ENCODE measurements at places on chromosomes 16 and 17. TPM values are rescaled to one million over a fixed set of nuclear protein-coding genes. Genes with fewer than 3 reads are reported as not detected.

DNA sequence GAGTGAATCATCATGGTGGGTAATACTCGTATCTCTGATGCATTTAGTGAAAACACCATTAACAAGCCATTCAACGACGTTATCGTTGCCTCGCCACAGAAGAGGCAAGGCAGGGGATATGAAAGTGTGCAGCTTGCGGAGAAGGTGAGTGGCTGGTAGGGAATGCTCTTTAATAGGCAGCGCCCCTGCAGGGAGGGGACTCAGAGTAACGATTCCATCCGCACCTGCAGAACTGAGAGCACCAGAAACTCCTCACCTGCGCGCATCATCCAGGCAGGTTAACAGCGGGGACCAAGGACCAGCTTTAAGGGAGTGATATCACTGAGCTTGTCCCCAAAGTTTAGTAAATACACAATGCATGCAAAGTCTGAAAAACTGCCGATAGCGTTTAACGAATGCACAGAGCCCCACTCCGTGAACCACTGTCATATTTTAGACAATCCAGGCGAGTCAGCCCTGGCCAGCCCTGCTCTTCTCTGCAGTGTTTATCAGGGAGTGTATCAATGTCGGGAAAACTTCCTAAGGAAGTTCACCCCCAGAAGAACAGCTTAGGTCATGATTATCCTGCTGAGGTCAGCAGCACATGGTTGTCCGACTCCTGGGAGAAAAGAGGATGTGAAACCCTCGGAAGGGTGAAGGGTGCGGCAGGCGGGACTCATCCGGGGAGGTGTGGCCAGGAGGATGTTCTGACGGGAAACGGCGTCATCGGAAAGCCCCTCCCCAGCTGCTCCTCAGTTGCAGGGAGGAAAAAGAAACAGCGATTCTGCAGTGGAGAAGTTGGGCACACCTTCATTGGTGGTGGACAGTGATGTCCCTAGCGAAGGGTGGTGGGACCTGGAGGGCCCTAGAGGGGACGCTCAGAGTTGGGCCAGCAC, 68.5 kb upstream of the DNAH17 start:
- peak; percentile 10 for DNase-seq

GRCh38 chr16:85209526-85210121, 97.4 kb upstream of the CIBAR2 start:
- DNase-seq, result no peak

DNA sequence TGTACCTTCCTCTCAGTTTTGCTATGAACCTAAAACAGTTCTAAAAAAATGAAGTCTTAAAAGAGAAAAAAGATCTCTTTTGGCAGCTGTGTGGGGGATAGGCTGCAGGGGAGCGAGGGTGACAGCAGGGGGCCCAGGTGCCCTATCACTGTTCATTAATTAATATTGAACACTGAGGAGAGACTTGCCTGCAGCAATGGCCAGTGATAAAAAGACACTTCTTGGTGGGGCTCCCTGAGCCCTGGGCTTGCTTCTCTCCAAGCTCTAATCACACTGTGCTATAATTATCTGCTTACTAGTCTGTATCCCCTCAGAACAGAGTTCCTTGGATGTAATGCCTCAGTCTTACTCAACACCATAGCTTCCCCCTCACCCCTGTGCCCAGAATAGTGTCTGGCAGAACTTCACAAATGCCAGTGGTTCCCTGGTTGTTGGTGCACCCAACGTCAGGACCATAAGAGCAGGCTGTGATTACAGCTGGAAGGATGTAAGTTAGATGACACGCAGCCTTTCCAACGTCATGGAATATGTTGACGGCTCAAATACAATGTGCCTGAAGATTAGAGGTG, 52.0 kb upstream of the IRX6 start:
- no peak for DNase-seq

DNA sequence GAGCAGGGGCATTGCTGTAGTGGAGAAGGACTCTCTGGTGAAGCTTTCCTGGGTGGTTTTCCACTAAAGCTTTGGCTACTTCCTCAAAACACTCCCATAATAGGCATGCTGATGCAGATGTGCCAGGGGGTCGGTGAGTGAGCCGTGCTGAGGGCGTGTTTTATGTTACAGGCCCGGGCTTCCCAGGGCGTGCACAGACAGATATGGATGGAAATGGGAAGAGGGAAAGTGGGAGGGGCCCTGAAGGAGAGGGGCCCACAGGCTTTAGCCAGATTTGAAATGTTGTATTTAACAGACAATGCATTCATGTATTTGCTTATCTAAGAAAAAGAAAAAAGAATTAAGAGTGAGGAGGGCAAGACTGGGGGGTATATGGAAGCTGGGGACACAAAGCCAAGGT, 56.3 kb downstream of the IL21R start:
- DNase-seq, result no peak

DNA sequence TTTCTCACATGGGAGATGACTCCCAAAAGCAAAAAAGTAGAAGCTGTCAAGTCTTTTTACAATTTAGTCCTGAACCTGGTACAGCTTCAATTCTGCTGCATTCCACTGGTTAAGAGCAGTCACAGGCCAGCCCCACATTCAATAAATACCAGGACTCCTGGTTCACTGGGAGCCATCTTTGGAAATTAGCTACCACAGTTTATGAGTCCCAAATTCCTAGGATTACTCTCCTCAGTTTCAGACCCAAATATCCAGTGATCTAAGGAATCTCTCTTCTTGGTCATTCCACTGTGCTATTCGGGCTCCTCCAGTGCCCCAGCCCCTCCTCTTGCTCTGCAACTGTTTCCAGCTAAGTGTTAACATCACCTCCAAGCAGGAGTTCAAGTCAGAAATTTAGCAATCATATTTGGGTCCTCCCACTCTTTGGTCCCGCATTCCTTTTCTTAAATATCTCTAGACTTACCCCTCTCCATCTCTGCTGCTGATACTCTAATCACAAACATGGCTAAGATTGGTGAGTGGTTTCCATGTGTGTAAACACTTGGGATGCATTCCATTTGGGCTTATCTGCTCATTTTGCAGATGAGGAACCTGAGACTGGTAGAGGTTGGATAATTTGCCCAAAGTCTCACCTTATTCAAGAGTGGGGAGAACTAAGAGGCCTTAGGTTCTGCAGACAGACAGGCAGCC, 9.6 kb upstream of the WIPF2 start:
- no peak for DNase-seq

GRCh38 chr17:2049333-2050299, 5.3 kb upstream of the HIC1 start:
- peak; percentile 78 for DNase-seq

DNA sequence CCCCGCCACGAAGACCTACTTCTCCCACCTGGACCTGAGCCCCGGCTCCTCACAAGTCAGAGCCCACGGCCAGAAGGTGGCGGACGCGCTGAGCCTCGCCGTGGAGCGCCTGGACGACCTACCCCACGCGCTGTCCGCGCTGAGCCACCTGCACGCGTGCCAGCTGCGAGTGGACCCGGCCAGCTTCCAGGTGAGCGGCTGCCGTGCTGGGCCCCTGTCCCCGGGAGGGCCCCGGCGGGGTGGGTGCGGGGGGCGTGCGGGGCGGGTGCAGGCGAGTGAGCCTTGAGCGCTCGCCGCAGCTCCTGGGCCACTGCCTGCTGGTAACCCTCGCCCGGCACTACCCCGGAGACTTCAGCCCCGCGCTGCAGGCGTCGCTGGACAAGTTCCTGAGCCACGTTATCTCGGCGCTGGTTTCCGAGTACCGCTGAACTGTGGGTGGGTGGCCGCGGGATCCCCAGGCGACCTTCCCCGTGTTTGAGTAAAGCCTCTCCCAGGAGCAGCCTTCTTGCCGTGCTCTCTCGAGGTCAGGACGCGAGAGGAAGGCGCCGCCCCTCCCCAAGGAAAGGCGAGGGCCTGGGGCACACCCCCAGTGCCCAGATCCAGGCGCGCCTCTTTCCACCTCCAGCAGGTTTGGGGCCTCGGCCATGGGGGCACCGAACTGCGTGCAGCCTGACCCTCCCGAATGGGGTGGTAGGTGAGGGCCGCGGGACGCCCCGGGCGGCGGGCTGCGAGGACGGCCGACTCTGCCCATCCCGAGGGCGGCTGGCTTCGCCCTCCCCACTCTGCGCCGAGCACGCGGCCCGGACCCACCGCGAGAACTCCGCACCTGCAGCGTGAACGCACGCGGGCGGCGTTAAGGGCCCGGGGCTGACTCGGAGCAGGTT, 664 bp downstream of the HBQ1 start:
- DNase-seq, result peak; percentile 71

GRCh38 chr16:87822108-87822970, 47.0 kb downstream of the SLC7A5 start:
- no peak for DNase-seq

DNA sequence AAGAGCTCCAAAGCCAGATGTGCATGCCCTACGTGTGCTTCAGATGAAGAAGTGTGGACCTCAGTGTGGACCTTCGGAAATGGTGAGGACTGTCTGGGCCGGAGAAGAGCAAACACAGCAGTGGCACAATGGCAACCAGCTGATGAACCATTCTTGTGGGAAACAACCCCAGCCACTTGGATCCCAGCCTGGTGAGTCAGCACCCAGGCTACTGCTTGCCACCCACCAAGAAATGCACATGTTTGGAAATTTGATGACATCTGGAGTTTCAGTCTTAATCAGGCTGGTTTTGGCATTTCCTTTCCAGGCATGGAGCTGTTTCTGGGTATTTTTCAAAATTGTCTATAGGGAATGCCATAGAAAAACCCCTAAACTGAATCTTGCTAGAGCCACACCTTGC, 42.7 kb downstream of the DYNLRB2 start:
- DNase-seq, result no peak

GRCh38 chr16:15966836-15967546, 17.6 kb downstream of the ABCC1 start:
- DNase-seq, result peak; percentile 37

- no peak for DNase-seq
These were observed 452.0 kb downstream of the NPIPA7 start for GRCh38 chr16:16830973-16831372.

GRCh38 chr16:51150888-51151320, at the start of gene SALL1:
SALL1 (minus strand) TSS chr16:51151270; CDS start chr16:51151241, 29 bp downstream.
- DNase-seq, result no peak

DNA sequence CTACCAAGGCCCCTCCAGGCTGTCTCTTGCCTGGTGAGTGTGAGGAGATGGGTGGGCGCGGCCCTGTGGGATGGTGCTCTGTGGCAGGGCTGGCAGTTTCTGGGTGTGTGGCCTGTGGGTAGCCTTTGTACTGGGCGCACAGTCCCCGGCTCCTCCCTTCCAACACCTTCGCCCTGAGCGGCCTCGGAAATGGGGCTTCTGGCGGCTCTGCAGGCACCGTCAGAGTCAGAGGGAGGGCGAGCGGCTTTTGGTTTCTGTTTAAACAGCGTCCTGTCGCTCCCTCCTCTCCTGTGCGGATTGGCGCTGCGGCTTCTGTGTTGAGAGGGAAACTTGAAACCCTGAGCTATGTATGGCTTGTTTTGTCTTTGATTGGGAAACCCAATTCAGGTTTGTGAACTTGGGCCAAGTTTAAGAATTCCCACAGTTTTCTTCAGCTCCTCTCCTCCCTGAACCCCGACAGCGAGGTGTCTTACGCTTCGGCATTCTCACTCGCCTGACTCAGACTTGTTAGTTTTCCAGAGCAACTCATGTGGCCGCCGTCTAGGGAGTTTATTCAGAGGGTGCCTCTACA, 8.3 kb upstream of the ZNF750 start:
- peak; percentile 16 for DNase-seq

- DNase-seq, result no peak
These were observed 6.9 kb upstream of the TEX2 start for GRCh38 chr17:64269687-64270649.

DNA sequence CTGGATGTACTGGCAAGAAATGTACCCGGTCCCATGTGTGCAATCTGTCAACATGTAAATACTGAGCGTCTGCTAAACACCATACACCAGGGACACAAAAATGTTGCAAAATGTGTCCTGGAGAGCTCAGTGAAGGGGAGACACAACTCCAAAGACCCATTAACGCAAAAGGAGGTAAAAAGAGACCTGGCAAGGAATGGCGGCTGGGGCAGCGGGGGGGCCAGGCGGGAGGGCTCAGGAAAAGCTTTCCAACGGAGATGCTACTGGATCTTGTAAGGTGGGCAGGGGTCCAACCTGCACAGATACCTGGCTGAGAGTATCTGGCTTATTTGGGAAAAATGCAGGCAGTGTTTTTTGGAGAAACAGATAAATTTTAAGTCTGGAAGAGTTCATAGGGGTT, 40.7 kb downstream of the ADCY9 start:
- DNase-seq, result no peak

DNA sequence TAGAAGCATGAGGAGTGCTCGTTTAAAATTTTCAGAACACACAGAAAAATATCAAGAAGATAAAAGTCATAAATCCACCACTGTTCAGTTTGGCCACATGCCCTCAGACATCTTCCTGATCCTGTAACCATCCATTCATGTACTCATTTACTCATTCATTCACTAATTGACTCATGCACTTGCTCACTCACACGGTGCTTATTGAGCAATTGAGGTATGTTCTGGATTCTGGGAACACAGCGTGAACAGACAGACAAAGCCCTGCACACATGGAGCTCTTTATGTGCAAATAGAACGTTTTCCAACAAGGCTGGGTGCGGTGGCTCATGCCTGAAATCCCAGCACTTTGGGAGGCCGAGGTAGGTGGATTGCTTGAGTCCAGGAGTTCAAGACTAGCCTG, 10.2 kb upstream of the NATD1 start:
- no peak for DNase-seq

- no peak for DNase-seq
These were observed 976 bp downstream of the CCL3L1 start for GRCh38 chr17:36195434-36196130.

- DNase-seq, result peak; percentile 53
These were observed 2.5 kb upstream of the GSE1 start for GRCh38 chr16:85610446-85611193.

- DNase-seq, result no peak
These were observed 49.7 kb upstream of the CCL2 start for GRCh38 chr17:34205401-34205800.

DNA sequence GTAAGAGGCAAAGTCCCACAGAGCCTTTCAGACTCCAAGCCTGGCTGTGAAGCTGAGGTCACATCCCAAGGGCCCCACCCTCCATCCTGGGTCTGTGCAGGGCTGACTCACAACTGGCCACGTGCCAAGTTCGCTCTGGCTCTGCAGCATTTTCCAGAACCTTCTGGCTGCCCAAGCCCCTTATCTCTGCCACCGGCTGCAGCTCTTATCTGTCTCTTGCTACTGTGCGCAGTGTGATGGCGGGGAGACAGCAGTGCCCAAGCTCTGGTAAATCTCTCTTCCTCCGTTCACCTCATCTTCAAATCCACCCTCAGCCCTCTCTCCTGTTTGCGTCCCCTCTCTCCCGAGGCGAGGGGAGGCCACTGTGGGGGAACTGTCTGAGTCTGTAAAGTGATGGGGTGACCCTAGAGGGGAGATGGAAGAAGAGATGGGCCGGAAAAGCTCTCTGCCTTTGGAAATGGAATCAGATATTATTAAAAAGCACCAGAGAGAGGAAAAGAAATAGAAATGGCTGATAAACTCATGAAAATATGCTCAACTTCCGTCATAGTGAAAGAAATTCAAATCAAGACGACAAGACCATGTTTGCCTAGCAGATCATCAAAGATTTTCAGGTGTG, 162.7 kb upstream of the CDC42EP4 start:
- DNase-seq, result peak; percentile 4

Gene CDH3
- polyA plus RNA-seq, result not detected

Gene LHX1
- not detected for polyA plus RNA-seq

Gene KRT31
- not detected for polyA plus RNA-seq

Gene TPSB2
- polyA plus RNA-seq, result not detected

Gene HOXB8
- polyA plus RNA-seq, result 2.4 TPM

Gene BICDL2
- polyA plus RNA-seq, result not detected

Gene GPR179
- not detected for polyA plus RNA-seq

Gene PIK3R5
- polyA plus RNA-seq, result not detected

Gene PHB1
- 391 TPM for polyA plus RNA-seq
